ENCODE measurements at places on chromosomes 12 and 14. TPM values are rescaled to one million over a fixed set of nuclear protein-coding genes. Genes with fewer than 3 reads are reported as not detected.

DNA sequence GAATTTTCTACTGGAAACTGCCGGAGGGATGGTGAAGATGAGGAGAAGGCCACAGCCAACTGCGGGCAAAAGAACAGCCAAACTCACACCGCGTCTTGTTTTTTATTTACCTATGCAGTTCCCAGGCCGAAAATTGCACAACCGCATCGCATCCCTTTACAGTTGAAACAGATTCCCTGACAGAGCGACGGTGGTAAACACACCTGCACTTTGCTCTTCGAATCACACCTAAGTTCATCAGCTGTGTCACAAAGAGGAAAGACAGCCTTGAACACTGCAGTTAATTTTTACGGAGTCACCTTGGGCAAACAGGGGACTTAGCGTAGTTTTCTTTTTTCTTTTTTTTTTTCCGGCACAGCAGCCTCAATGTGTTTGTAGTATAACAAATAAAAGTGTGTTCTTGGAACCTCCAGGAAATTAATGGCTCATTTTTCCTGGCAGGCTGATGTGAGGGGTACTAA, 272.0 kb upstream of the DIO3 start:
- DNase-seq: no peak

- no peak for DNase-seq
Measured at GRCh38 chr14:58870961-58871360, 233.2 kb downstream of the DACT1 start.

GRCh38 chr12:111178181-111179081, 190.5 kb downstream of the PHETA1 start:
- DNase-seq: no peak

DNA sequence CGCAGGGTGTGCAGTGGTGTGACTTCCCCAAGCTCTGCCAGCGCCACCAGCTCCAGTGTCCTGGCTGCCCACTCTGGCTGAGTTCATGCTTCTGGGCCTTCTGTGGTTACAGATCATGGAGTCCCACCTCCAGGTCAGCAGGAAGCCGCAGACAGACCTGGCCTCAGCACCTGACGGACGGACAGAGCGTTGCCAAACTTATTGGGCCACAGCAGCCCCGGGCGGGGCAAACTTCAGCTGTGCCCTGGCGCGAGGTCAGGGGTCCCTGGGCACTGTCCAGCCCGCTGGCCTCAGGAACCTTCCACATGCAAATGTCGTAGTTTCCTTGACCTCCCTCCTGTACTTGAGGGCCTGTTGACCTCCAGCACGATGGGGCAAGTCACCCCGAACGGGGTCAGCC, 11.2 kb downstream of the GPR132 start:
- DNase-seq: no peak

DNA sequence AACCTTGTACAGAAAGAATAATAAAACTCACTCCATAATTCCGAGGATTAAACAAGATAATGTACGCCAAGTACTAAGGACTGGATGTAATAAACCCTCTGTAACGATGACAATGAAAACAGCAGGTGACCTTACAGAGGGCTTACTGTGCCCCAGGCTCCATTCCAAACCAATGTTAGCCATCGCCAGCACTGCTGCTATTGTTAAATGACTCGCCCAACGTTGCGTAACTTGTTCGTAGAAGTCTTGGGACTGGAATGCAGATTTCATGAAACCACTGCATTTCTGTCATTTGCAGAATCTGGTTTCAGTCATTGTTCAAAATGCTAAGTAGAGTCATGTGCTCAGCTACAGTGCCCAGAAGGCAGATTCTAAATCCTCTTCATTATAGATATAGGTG, 728 bp upstream of the STON2 start:
- peak; percentile 62 for DNase-seq

GRCh38 chr14:59371771-59372170, 93.4 kb downstream of the GPR135 start:
- no peak for DNase-seq

DNA sequence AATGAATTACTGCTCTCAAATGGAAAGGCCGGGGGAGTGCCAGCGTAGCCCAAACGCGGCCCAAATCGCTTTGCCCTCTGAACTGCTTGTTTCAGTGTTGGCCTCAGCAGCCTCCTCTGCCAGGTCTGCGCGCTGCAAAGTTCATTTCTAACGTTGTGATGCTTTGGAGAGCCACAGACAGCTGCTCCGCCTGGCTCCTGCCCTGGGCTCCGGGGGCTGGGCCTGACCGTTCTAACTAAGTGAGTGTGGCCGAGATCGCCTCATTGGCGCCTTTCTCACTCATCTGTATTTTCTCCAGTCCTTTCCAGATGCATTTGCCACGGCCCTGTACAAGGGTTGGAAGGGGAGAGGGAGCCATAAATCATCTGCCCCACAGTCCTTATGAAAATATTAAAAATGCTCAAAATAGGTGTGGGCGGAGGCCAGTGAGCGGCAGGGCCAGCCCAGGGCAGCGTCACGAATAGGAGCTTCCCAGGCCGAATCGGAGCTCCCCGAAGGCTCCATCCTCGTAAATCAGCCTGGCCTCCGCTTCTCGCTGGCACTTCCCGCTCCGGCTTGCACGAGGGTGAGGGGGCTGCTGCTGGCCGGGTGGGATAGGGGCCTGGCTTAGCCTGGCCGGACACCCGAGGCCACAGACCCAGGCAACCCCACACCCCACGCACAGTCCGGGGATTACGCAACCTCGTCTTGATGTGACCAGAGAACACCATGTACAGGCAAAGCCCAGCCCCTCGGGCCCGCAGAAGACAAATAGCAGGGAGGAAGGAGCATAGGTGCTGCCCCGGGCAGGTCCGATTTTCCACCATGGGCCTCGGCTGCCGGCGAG, 196.6 kb upstream of the DIO3 start:
- no peak for DNase-seq

DNA sequence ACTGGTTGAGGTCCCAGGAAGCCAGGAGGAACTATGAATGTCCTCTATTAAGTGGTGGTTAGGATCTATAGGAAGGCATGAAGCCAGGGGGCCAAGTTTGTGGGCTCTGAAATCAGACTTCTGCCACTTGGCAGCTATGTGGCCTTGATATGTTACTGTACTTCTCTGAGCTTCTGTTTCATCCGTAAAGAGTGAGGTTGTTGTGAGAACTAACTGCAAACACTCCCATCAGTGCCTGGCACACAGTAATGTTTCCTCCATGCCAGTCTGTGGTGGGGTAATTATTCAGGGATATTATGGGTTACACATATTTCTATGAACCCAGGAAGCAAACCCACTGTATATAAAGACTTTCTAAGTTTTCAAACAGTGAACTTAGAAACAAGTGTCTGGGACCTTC, 57.4 kb downstream of the PLXNC1 start:
- DNase-seq: no peak

DNA sequence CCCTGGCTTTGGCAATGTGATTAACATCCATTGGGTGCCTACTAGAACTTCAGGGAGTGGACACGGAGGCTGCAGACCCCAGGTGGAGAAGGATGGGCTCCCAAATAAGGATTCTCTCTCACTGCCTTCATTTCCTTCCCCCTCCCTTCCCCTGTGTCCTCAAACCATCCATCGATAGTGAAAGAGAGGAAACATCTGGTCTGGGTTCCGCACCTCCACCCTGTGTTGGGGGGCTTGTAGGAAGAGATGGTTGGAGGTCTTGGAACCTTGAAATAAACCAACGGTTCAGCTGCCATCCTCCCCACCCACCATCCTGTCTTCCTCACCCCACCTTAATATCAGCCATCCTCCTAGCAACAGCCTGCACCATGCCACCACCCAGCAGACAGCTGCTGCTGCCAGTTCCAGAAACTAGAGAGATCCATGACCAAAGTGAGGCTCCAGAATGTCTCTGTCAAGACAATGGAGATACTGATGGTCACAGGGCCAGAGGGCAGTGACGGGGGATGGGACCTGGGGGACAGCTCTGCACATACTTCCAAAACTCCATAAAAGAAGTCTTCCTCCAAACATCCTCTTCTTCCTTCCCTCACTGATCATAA, 153.1 kb upstream of the CCND2 start:
- DNase-seq: no peak

DNA sequence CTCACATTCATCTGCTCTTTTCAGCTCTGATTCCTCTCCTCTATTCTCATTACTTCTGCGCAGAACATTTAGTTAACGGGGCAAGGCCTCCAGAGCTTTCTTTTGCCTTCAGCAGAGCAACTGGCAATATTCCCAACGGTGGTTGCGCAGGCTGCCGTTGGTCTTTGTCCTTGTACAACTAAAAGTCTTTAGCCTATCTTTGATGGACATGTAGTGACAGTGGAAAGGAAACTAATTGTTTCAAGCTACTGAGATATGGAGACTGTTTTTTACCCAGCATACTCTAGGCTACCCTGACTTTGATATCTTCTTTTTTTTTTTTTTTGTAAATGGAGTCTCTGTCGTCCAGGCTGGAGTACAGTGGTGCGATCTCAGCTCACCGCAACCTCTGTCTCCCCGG, 12.6 kb downstream of the R3HDM2 start:
- no peak for DNase-seq

- no peak for DNase-seq
Measured at GRCh38 chr14:52835122-52835903, 43.9 kb upstream of the GNPNAT1 start.

Gene LRFN5
- total RNA-seq: not detected

Gene VRTN
- total RNA-seq: not detected

Gene GZMH
- total RNA-seq: not detected

Gene RAD51AP1
- total RNA-seq: 17.8 TPM

Gene ACADS
- total RNA-seq: 10.5 TPM

Gene AKAP3
- total RNA-seq: 0.79 TPM
